ENCODE measurements at places on chromosomes 11 and 22. TPM values are rescaled to one million over a fixed set of nuclear protein-coding genes. Genes with fewer than 3 reads are reported as not detected.

DNA sequence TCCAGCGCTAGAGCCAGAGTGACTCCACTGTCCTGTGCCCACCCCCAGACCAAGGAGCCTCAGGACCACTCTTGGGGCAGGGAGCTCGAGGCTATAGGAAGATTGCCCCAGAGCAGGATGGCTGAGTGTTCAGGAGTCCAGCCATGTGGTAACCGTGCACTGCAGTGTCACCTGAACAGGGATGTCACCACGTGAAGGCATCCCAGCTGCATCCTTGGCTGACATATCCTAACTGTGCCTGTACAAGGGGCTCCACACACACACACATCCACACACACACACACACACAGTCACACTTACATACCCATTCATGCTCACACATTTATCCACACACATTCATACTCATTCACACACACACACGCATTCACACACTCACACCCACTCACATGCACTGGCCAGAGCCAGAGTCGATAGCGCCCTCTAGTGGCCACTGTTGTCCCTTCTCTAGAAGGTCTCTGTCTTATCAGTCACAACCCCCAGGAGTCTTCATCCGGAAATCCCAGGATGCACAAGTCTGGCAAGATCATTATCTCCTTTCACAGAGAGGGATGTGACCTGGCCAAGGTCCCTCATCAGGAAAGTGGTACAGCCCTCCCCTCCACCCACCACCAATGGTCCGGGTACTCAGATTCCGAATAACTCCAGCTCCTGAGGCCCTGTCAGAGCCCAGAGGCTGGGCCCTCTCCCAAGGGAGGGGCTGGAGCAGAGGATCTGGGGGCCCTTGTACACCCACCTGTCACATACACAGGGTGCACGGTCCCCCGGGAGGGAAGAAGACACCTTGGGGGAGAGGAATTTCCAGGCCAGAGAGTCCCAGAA lies 55.1 kb downstream of the IGLL5 start:
- no peak overlapping the region for H3K27ac ChIP-seq
- peaks cover 1% of the 10 kb centered on the region for H3K27me3 ChIP-seq
- peaks cover 73% of the 10 kb centered on the region for H3K4me1 ChIP-seq
- H3K36me3 ChIP-seq: no peaks in the 10 kb centered on the region

The UCP3 gene
- polyA plus RNA-seq: 0.50 TPM

The FAM180B gene
- not detected for polyA plus RNA-seq

The VSTM5 gene
- not detected for polyA plus RNA-seq

GRCh38 chr11:87967459-87967858 lies 207.8 kb downstream of the RAB38 start:
- no peak overlapping the region for H3K27ac ChIP-seq
- H3K27me3 ChIP-seq: peaks cover 3% of the 10 kb centered on the region
- no peak overlapping the region for H3K4me3 ChIP-seq
- H3K36me3 ChIP-seq: no peaks in the 10 kb centered on the region

DNA sequence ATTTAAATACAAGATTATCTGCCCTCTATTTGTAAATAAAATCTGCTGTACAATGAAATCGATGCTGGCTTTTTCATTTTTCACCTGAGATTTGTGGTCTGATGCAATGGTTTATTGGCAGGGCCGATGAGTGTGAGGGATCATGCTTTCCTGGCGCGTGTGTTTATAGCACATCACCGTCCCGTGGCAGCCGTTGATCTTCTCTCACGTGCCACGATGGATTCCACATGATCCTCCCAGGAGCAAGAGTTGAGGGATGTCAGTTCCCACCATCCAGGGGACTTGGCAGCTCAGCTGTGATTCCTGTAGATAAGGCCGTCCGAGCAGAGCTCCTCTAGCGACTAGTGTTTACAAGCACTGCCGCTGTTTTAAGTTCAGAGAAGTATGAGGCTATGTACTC lies 213.7 kb downstream of the TBC1D22A start:
- H3K4me1 ChIP-seq: no peaks in the 10 kb centered on the region
- H3K27ac ChIP-seq: no peak overlapping the region
- H3K4me3 ChIP-seq: no peak overlapping the region

GRCh38 chr22:36027579-36027934 lies 1.1 kb downstream of the RBFOX2 start:
- H3K27ac ChIP-seq: no peak overlapping the region
- H3K4me3 ChIP-seq: peak overlapping the region; percentile 95
- peaks cover 20% of the 10 kb centered on the region for H3K4me1 ChIP-seq
- DNase-seq: no peak

GRCh38 chr11:40294741-40295140 lies 1164.7 kb downstream of the LRRC4C start:
- peaks cover 4% of the 10 kb centered on the region for H3K36me3 ChIP-seq
- no peak overlapping the region for H3K4me3 ChIP-seq

DNA sequence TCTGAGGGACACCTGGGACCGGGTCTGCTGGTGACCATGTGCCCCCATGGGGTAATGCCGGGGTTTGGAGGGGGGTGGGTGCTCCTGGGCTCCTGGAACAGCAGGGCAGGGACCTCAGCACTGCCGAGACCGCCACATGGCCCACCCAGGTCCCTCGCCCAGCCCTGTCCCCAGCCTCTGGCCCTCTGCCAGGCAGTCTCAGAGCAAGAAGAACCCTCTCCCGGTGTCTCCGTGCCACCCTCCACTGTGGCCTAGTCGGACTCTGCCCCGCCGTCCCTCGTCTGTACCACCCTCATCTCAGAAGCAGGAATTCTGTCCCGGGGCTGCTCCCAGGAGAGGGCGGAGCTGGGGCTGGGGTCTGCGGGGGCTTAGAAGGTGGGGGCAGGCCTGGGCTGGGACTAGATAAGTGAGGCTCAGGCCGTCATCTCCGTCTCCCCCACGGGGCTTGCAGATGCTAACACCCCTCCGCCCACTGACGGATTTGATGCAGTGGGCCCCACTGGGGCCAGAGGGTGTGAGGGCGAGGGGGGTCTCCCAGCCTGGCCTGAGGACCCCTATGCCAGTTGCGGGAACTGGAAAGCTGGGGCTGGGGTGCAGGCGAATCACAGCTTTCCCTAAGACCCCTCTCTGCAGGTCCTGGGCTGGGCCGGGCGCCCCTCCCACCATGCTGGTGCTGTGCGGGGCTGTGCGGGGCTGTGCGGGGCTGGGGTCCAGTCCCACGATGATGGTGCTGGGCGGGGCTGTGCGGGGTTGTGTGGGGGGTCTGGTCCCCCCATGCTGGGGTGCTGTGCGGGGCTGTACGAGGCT lies 1.1 kb downstream of the MUC5AC start:
- no peak overlapping the region for H3K27ac ChIP-seq
- H3K4me1 ChIP-seq: no peaks in the 10 kb centered on the region
- no peak overlapping the region for H3K4me3 ChIP-seq
- DNase-seq: no peak
- H3K27me3 ChIP-seq: peaks cover 1% of the 10 kb centered on the region
- H3K36me3 ChIP-seq: no peaks in the 10 kb centered on the region

GRCh38 chr11:87851234-87851633 lies 324.0 kb downstream of the RAB38 start:
- no peak overlapping the region for H3K4me3 ChIP-seq
- H3K27ac ChIP-seq: no peak overlapping the region
- H3K36me3 ChIP-seq: no peaks in the 10 kb centered on the region
- H3K27me3 ChIP-seq: no peaks in the 10 kb centered on the region
- no peak for DNase-seq

The HBB gene
- not detected for polyA plus RNA-seq

The KLHDC7B gene
- polyA plus RNA-seq: 5.3 TPM

The KRTAP5-11 gene
- polyA plus RNA-seq: not detected

The CYB5R3 gene
- polyA plus RNA-seq: 37.9 TPM

Measured in naive thymus-derived CD8-positive, alpha-beta T cell (primary cell).